ENCODE measurements at places on chromosomes 3 and 15. TPM values are rescaled to one million over a fixed set of nuclear protein-coding genes. Genes with fewer than 3 reads are reported as not detected.

GRCh38 chr15:41985236-41986160 lies 13.1 kb upstream of the EHD4 start:
- H3K4me1 ChIP-seq = peaks cover 17% of the 10 kb centered on the region
- H3K4me3 ChIP-seq = no peak overlapping the region
- no peaks in the 10 kb centered on the region for H3K36me3 ChIP-seq
- DNase-seq = no peak
- H3K27me3 ChIP-seq = no peaks in the 10 kb centered on the region

- peaks cover 2% of the 10 kb centered on the region for H3K36me3 ChIP-seq
- DNase-seq = peak; percentile 70
- H3K4me1 ChIP-seq = peaks cover 59% of the 10 kb centered on the region
- H3K27me3 ChIP-seq = peaks cover 10% of the 10 kb centered on the region
- H3K27ac ChIP-seq = peak overlapping the region; percentile 60
Measured at GRCh38 chr3:71456156-71456555, 127.4 kb downstream of the FOXP1 start.

Gene CD200R1
- total RNA-seq = 3.8 TPM

DNA sequence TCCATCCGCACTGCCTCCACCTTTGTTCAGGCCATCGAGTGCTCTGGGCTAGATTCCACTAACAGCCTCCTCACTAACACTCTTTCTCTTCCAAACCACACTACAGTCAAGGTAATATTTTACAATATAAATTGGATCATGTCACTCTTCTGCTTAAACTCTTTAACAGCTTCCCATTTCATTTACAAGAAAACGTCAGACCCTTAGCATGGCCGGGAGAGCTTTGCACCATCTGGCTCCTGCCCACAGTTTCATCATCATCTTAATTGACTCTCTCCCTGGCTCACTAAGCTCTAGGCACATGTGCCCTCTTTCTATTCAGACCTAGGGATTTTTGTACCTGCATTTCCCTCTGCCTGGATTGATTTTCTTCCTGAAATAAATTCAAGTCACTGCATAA lies 354.7 kb downstream of the FGF12 start:
- no peaks in the 10 kb centered on the region for H3K4me1 ChIP-seq
- H3K36me3 ChIP-seq = no peaks in the 10 kb centered on the region
- DNase-seq = no peak

GRCh38 chr15:66405615-66406014 lies 18.9 kb downstream of the MAP2K1 start:
- no peak for DNase-seq
- H3K27ac ChIP-seq = no peak overlapping the region
- no peak overlapping the region for H3K4me3 ChIP-seq
- H3K27me3 ChIP-seq = no peaks in the 10 kb centered on the region
- H3K36me3 ChIP-seq = peaks cover 9% of the 10 kb centered on the region

Gene KCNAB1
- total RNA-seq = not detected

DNA sequence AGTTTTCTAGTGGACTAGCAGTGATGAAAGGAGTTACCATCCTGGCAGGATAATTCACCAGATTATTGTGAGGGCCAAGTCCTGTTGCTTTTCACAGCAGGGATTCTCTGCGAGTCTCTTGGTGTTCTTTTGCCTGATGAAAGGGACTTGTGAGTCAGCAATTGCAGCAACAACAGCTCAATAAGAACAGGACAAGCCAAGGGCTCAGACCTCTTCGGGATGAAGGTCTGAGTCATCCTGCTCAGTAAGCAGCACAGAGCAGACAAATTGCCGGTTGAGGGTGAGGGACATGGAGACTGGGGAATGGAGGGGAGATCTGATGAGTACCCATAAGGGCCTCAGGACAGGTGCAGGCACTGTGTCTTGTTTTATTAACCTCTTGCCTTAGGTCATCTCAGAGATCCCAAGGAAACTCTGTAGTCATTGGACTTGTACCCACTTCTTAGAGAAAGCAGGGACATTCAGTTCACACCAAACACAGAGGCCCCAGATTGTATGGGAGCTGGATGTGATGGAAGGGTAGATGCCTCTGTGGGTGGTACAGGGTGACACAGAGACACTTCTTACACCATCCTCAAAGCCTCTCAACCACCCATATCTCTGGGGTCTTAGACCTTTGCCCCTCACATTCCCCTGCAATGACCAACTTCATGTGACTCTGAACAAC lies 173.8 kb upstream of the TLE3 start:
- DNase-seq = no peak
- H3K27me3 ChIP-seq = peaks cover 31% of the 10 kb centered on the region
- H3K4me3 ChIP-seq = no peak overlapping the region
- H3K36me3 ChIP-seq = no peaks in the 10 kb centered on the region
- H3K27ac ChIP-seq = no peak overlapping the region

DNA sequence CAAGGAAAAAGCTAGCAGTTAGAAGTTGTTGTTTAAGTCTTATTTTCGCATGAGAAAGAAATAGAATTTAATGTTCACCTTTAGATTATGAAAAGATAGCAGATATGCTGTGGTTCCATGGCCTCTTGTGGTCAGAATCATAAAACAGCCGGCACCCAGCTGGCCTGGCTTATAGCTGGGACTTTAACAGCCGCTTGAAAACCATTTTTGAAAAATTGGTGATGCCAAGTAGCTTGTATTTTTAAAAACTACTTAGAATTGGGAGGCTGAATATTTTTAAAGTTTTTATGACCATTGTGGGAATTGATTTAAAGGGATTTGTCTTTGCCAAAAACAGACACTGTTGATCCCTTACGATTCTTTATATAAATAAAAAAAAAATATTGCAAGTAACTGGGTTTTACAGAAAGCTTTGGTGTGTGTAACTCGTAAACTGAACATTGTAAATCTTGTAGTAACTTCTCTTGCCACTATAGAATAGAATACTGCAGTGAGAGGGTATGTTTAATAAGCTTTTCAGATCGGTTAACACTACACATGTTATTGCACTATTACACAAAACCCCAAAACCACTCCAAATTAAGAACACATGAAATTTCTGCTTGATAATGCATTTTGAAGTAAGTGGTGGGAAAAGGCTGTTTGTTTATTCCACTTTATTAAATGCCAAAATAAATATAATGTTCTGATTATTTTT lies 6.6 kb downstream of the ARRDC4 start:
- no peak for DNase-seq
- peaks cover 8% of the 10 kb centered on the region for H3K27me3 ChIP-seq
- H3K27ac ChIP-seq = no peak overlapping the region
- peaks cover 7% of the 10 kb centered on the region for H3K36me3 ChIP-seq
- no peak overlapping the region for H3K4me3 ChIP-seq

GRCh38 chr3:66778777-66779176 lies 219.3 kb upstream of the KBTBD8 start:
- no peak for DNase-seq
- H3K27ac ChIP-seq = no peak overlapping the region

DNA sequence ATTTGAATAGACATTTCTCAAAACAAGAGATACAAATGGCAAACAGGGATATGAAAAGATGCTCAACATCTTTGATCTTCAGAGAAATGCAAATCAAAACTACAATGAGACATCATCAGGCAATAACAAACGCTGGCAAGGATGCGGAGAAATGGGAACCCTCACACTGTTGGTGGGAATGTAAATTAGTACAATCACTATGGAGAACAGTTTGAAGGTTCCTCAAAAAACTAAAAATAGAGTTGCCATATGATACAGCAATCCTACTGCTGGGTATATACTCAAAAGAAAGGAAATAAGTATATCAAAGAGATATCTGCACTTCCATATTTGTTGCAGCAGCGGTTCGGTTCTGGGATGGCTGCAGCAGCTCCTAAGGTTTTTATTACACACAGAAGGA lies 16.8 kb upstream of the LARS2 start:
- no peak for DNase-seq
- no peak overlapping the region for H3K27ac ChIP-seq
- no peaks in the 10 kb centered on the region for H3K36me3 ChIP-seq
- H3K4me1 ChIP-seq = no peaks in the 10 kb centered on the region

GRCh38 chr3:110773413-110773954 lies 298.1 kb upstream of the NECTIN3 start:
- no peaks in the 10 kb centered on the region for H3K4me1 ChIP-seq
- H3K27me3 ChIP-seq = peaks cover 2% of the 10 kb centered on the region
- no peak for DNase-seq
- no peak overlapping the region for H3K4me3 ChIP-seq
- no peak overlapping the region for H3K27ac ChIP-seq
- H3K36me3 ChIP-seq = no peaks in the 10 kb centered on the region

Gene BOC
- 1.9 TPM for total RNA-seq

DNA sequence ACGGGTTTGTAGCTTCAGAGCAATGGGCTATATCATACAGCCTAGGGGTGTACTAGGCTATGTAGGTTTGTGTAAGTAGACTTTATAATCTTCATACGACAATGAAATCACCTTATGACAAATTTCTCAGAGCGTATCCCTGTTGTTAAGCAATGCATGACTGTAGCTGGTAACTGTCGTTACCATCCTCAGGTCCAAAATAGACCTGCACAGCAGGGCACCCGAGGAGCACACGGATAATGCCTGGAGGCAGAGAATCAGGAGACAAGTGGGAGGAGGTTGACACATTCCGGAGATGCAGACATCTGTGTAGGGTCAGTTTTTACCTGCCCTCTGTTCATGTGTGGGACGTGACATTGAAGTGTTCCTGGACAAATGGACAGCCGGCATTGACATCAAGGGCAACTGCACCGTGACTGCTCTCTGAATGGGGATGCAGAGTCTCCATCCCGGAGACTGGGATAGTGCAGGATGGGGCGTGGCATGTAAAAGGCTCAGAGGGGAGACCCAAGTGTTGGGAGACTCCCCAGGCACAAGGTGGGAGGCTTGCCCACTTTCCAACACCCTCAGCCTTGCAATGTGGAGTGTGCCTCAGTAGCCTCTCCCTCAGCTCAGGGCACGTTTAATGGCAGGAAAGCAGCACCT lies 45.9 kb upstream of the PGPEP1L start:
- no peak for DNase-seq
- H3K36me3 ChIP-seq = no peaks in the 10 kb centered on the region
- H3K27ac ChIP-seq = no peak overlapping the region
- H3K27me3 ChIP-seq = peaks cover 17% of the 10 kb centered on the region
- no peak overlapping the region for H3K4me3 ChIP-seq

Gene ADPGK
- total RNA-seq = 107 TPM

GRCh38 chr15:99180086-99180963 lies 69.1 kb downstream of the TTC23 start:
- no peak for DNase-seq
- no peak overlapping the region for H3K27ac ChIP-seq
- no peaks in the 10 kb centered on the region for H3K4me1 ChIP-seq

DNA sequence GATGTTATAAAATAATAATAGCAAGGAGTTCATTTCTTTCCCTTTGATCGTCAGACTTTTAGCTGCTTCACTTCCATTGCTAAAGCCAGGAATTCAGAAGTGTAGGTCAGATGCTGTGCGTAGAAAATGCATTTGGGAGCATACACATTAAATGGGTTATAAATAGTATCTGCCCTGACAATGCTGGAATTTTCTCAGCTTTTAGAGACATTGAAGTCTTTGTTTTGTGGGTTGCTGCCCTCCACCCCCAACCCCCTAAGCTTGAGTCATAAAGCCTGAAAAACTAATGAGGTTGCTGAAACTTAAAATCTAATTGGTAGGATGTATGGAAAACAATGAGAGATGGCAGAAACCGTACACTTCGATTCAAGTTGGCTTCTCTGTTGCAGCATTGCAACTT lies 81.9 kb downstream of the MITF start:
- no peaks in the 10 kb centered on the region for H3K4me1 ChIP-seq
- no peak overlapping the region for H3K4me3 ChIP-seq
- no peaks in the 10 kb centered on the region for H3K36me3 ChIP-seq
- H3K27me3 ChIP-seq = no peaks in the 10 kb centered on the region

DNA sequence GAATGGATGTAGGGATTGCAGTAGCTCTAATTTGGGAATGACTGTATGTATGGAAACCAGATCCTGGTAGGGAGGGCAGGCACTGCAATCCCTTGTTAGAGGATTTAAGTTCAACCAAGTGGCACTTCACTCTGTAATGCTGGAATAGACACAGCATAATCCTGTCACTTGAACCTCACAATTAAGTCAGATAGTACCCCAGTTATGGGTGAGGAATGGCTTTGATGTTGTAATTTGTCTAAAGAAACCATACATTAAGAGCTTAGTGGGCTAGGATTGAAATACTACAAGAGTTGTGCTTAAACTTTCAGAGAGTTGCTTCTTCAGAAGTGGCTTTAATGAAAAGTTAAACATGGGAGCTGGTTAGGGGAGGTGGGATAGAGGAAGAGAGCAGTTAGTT lies 9.3 kb downstream of the RAB7A start:
- no peak for DNase-seq
- H3K27ac ChIP-seq = no peak overlapping the region
- no peak overlapping the region for H3K4me3 ChIP-seq
- H3K36me3 ChIP-seq = peaks cover 44% of the 10 kb centered on the region
- H3K27me3 ChIP-seq = no peaks in the 10 kb centered on the region

Gene DENND6A
- total RNA-seq = 20.8 TPM

Gene PRR20G
- not detected for total RNA-seq

- H3K36me3 ChIP-seq = peaks cover 45% of the 10 kb centered on the region
- H3K27ac ChIP-seq = no peak overlapping the region
- no peaks in the 10 kb centered on the region for H3K27me3 ChIP-seq
- no peak for DNase-seq
- peaks cover 53% of the 10 kb centered on the region for H3K4me1 ChIP-seq
Measured at GRCh38 chr3:187017511-187018230, 87.3 kb downstream of the ST6GAL1 start.

- no peak for DNase-seq
- peaks cover 1% of the 10 kb centered on the region for H3K27me3 ChIP-seq
- H3K4me3 ChIP-seq = no peak overlapping the region
- H3K4me1 ChIP-seq = peaks cover 14% of the 10 kb centered on the region
- no peak overlapping the region for H3K27ac ChIP-seq
- no peaks in the 10 kb centered on the region for H3K36me3 ChIP-seq
Measured at GRCh38 chr3:16203031-16203430, 28.6 kb downstream of the GALNT15 start.

- peaks cover 71% of the 10 kb centered on the region for H3K4me1 ChIP-seq
- no peak overlapping the region for H3K4me3 ChIP-seq
- peaks cover 50% of the 10 kb centered on the region for H3K36me3 ChIP-seq
- DNase-seq = no peak
- no peaks in the 10 kb centered on the region for H3K27me3 ChIP-seq
Measured at GRCh38 chr15:60390231-60390630, 7.6 kb downstream of the ANXA2 start.

DNA sequence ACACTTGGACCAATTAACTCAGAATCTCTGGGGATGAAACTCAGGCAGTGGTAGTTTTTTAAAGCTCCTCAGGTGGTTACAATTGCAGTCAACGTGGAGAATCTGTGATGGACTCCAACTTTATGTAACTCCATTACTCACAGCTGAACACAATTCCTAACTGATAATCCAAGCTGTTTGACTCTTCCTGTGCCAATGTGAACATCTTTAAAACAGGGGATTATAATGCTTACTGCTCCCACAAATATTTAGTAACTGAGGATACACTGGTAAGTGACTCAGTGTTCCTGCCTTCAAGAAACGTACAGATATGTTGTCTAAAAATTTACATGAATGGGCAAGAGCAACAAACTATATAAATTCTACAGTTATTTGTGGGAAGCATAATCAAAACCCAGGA lies 85.6 kb downstream of the OSBPL10 start:
- H3K36me3 ChIP-seq = no peaks in the 10 kb centered on the region
- no peak for DNase-seq
- H3K27ac ChIP-seq = no peak overlapping the region
- peaks cover 12% of the 10 kb centered on the region for H3K4me1 ChIP-seq
- H3K4me3 ChIP-seq = no peak overlapping the region

Gene CPNE9
- 0.17 TPM for total RNA-seq

Gene FSIP1
- 0.37 TPM for total RNA-seq

GRCh38 chr15:57286446-57287122 lies 89.7 kb upstream of the CGNL1 start:
- no peak for DNase-seq
- H3K4me1 ChIP-seq = peaks cover 7% of the 10 kb centered on the region
- peaks cover 34% of the 10 kb centered on the region for H3K36me3 ChIP-seq
- H3K27ac ChIP-seq = no peak overlapping the region
- H3K4me3 ChIP-seq = no peak overlapping the region
